HCT116 (cell line): ENCODE measurements at places on chromosomes 11 and 22.

- DNase-seq = no peak
Measured at GRCh38 chr22:19455033-19455432, 7.5 kb upstream of the C22orf39 start.

GRCh38 chr11:118010738-118011461 is 24.7 kb downstream of the IL10RA start:
- no peak for DNase-seq

DNA sequence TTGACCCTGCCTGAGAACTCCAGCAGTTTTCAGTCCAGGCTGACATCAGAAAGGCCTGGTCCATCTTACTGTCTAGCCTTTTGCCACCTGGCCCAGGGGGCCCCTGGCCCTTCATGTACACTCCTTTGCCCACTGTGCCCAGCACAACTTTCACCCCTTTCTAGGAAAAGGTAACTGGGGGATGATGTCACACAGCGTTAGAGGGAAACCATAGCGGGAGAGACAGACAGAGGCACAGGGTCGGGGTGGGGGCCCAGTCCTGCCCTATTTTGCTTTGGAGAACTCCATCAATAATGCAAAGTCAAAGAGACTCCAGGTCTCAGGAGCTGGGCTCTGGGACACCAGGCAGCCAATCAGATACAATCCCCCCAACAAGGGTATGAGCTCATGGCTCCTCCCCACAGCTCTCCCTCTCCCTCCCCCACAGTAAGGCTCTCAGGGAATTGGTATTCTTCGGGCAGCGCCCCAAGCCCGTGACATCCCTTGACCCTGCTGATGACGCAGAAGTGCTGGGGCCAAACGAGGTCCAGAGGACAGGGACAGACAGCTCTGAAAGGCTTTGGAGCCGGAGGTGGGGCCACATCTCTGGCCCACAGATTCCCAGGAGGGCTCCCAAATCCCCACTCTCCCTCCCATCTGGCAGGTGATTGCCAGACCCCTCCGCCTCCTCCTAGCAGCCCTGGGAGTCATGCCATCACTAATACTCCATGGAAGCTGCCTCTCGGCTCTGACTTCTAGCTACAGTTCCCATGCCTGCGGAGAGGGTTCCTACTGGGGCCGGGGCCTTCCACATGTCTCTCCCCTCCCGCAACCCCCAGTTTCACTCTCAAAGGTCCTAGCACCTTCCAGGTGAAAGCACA is 5.9 kb downstream of the USP2 start:
- DNase-seq = no peak

- no peak for DNase-seq
Measured at GRCh38 chr22:44118645-44119315, 61.9 kb upstream of the PARVG start.

- DNase-seq = no peak
Measured at GRCh38 chr11:18368221-18368620, 26.1 kb upstream of the LDHA start.

DNA sequence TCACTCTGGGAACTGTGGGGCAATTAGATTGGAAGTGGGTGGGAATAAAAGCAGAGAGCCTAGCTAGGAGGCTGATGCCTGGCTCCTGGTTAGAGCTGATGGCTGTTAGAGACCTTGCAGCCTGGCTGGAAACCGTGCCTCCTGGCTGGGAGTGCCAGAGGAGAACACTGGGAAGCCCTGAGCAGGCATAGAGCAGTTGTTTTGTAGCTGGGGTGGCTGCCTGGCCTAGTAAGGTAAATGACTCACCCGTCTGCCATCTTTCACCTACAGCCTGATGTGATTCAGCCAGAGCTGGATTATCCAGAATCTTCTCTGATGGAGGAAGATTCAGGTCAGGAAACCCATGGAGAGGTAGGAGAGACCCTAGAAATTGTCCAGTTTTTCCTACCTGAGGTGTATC is 6.1 kb downstream of the UQCR10 start:
- peak; percentile 36 for DNase-seq

DNA sequence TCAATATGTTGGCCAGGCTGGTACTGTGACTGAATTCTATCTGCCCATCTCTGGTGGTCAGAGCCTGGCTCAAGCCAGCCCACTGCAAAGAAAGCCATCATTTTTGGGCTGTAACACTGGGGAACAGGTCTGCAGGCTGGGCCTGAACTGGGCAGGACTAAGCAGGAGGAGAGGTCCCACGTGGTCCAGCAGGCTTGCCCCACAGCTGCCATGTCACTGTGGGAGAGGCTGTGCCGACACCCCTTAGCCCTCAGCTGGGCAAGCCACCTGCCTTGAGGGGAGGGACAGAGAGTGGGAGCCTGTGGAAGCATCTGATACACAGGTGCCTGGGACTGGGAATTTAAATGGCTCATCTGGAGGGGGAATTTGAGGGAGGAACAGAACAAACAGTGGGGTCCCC is 66.7 kb upstream of the CLTCL1 start:
- DNase-seq = no peak

DNA sequence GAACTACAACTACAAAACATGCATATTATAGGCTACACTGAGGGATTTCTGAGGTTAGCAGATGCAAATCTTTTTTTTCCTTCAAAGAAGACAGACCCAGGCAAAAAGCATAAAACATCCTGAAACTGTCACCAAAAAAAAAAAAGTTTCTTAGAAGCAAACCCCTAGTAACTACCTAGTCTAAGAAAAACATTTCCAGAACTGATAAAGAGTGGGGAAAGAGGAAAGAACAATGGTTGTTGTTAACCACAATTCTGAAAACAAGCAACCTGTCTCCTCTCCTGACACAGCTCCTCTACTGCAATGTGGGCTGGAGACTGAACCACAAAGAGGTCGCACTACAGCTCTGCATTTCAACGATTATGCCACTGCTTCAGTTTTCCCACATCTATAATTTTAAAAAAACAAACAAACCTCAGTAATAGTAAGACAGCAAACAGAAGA is 15.0 kb downstream of the DENND5A start:
- no peak for DNase-seq

GRCh38 chr22:47919001-47919441 is 1156.6 kb downstream of the TBC1D22A start:
- DNase-seq = no peak

DNA sequence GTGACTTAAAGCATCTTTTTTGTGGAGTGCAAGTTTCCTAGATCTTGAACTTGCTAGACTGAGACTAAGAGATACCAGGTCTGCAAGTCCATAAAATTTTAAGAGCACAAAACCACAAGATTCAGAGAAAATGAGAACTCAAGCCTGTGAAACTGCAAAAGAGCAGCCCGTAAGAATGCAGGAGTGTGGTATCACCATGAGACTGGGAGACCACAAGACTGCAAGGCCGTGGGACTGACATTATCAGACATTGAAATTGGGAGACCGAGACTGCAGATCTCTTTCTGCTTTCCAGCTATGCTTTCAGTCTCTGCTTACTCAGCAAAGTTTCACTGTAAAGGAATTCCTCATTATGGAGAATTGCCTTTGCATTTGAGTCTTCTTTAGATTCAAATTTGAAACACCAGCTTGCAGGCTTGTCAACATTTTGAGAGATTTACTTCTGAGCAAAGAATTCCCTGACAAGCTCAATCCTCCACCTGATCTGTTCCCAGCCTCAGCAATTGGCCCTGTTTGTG is 621.2 kb downstream of the KCNA4 start:
- DNase-seq = no peak

DNA sequence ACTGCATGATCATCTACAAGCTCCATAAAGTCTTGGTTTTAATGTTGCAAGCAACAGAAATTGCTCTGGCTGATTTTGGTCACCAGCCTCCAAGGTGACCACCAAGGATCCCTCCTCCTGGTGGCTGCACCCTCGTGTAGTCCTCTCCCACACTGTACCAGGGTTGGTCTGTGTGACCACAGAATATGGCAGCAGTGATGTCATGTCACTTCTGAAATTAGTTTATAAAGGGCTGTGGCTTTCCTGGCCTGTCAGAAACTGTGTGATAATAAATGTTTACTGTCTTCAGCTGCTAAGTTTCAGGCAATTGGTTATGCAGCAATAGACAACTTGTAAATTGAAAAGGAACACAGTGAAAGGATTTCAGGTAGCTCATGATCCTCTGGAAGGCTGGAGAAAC is 5.3 kb upstream of the PRDM11 start:
- DNase-seq = no peak

GRCh38 chr11:122213171-122213570 is 97.2 kb upstream of the BLID start:
- DNase-seq = no peak

DNA sequence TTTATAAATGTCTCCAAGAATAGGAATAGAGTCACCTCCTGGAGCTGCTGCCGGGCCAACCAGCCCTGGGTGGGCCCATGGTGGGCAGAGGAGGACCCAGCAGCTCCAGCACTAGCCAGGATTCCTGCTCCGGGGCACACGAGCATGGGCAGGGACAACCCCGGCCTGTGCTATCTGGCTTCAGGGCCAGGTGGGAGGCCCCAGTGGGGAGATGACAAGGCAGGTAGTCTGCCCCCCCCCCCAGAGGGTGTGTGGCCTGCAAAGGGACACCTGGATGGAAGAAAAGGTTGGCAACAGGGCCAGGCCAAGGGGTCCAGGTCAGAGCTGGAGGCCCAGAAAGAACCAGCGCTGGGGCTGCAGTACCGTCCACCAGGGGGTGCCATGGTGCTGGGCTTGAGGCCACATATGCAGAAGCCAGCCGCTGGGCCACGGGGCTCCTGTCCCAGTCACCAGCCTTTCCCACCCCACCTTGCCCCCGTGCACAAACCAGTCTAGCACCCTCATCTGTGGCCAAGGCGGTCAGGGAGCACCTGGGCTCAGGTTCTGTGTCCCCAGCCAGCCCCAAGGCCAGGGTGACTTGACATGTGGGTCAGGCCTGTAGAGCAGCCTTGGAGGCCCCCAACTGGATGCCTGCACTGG is 3.4 kb downstream of the TSPAN32 start:
- DNase-seq = no peak

DNA sequence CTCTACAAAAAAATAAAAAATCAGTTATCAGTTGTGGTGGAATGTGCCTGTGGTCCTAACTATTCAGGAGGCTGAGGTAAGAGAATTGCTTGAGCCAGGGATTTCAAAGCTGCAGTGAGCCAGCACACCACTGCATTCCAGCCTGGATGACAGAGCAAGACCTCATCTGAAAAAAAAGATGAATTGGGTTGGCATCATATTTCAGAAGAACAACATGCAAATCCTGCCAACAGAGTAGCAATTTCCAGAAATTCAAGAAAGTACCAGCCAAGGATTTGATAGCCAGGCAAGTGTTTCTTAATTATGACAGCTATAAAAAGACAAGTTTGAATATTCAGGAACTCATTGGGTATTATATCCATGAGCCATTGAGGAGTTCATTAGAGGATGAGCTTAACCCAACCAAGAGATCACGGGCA is 75.2 kb downstream of the USP47 start:
- no peak for DNase-seq

DNA sequence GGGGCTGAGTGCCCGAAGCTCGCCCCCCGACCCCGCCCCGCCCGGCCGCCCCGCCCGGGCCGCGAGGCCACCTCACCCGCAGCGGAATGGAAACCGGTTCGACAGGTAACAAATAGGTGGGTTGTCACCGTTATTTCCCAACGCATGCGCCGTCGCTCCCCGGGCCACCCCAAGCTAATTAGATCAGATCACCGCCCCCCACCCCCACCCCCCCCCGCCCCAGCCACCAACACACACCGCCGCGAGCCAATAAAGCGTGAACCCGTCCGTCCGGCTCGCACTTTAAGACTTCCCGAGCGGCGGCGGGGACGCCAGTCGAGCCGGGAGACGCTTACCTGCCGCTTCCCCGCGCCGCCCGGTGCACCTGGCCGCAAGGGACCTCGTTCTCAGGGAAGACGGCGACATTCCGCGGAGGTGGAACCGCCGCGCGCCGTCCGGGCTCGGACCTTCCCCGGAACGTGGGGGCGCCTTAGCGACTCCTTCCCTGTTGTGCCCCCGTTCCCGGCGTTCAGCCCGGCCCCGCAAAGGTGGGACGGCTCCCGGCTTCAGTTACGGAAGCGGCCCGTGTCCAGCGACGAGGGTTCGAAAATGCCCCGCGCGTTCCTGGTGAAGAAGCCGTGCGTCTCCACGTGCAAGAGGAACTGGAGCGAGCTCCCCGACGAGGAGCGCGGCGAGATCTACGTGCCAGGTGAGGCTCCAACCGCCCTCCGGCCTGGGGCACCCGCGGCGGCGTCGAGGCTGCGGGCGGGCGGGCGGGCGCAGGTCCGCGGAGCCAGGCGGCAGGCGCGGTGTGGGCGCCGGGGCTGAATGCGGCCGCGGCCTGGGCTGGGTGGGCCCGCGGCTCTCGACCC is at the start of gene OVOL1:
Gene OVOL1, plus strand, starts transcription at position 278 of the 851 bp plus-strand sequence. Its CDS starts 311 bp downstream, at position 589.
- peak; percentile 56 for DNase-seq

GRCh38 chr11:85939099-85940015 is 84.2 kb downstream of the CCDC83 start:
- no peak for DNase-seq

DNA sequence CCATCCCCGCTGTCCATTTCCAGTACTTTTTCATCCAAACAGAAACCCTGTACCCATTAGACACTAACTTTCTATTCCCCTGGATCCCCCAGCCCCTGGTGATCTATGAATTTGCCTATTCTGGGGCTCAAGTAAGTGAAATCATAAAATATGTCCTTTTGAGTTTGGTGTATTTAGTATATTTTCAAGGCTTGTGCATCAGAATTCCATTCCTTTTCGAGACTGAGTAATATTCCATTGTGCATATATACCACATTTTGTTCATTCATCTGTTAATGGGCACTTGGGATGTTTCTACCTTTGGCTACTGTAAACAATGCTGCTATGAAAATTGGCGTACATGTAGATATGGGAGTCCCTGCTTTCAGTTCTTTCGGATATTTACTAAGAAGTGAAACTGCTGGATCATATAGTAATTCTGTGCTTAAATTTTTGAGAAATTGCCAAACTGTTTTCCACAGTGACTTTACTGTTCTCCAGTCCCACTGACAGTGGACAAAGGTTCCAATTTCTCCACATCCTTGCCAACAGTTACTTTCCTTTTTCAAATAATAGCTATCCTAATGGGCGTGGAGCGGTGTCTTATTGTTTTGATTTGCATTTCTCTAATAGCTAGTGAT is 16.1 kb downstream of the APLP2 start:
- DNase-seq = no peak

GRCh38 chr22:50628543-50629134 is 687 bp upstream of the ARSA start:
- no peak for DNase-seq

GRCh38 chr11:129828301-129828836 is 12.7 kb downstream of the TMEM45B start:
- peak; percentile 19 for DNase-seq

GRCh38 chr11:72763823-72764222 is 11.6 kb upstream of the ARAP1 start:
- DNase-seq = no peak

DNA sequence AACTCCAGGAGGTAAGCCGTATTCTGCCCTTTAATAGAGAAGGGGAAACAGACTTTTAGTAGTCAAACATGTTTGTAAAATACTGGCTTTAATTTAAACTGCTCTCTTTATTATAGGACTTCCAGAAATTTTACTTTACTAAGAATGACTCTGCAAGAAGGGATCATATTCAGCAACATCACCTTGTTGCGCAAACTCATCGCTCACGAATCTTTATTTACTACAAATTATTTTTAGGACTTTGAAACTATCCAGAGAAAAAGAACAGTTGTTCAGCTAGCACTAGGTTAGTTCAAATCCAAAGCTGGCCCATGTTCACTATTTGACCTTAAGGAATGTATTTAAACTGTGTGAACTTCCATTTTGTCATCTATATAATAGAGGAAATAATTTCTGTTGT is 498.3 kb upstream of the TENM4 start:
- DNase-seq = no peak

- DNase-seq = no peak
Measured at GRCh38 chr11:24932110-24933000, 435.5 kb downstream of the LUZP2 start.

- DNase-seq = no peak
Measured at GRCh38 chr22:47847131-47847890, 1084.9 kb downstream of the TBC1D22A start.

- no peak for DNase-seq
Measured at GRCh38 chr11:62544581-62545436, 1.8 kb downstream of the AHNAK start.
